ENCODE measurements at places on chromosomes 7 and 10.

DNA sequence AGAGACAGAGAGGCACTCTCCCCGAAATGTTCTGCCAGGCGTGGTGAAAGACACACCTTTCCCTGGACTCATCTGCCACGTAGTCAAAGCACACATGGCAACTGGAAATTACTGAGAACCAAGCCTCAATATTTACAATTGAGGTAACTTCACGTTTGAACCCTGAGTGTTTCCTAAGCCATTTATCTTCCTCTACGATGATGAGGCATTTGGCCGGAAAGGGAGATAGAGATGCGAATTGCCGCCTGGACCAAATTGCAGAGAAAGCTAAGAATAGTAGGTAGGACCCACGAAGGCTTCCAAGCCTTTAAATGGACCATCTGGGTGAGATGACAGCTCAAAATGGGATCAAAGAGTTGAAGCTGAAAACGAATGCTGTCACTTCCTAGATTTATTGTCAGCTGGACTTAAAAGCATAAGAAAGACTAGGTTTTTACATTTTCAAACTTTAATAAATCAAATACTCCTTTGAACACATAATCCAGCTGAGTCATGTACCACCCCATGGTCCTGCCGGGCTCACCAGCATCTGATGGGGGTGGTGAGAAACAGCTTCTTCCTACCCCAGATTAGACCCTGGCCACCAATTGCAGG is 135.6 kb upstream of the LYZL2 start:
- DNase-seq, result no peak

DNA sequence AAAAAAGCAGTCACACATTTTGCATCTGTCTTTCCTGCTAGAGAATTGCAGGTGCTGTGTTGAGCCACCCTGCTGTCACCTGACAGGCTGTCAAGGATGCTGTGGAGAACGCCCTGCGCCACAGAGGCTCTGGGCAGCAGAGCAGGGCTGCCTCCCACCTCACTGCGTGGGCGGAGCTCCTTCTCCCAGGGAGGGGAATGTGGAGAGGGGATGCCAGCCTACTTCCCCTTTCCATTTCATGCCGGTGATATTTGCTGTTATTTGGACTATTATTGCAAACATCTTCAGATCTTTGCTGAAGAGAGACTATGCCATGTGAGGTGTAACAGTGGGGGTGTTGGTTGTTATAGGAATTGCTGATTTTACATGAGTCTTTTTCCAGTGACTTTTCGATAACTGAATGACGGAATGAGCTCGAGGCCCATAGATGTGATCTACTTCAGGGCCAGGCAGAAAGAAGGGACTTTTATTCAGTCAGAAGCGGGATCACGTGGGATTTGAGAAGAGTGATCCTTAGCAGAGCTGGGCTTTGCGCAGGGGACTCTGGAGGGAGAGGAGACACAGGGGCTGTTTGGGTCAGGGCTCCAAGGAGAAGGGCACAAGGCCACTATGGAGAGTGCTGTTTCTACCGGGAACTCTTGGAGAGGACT is 13.6 kb upstream of the PRKAG2 start:
- DNase-seq, result no peak

DNA sequence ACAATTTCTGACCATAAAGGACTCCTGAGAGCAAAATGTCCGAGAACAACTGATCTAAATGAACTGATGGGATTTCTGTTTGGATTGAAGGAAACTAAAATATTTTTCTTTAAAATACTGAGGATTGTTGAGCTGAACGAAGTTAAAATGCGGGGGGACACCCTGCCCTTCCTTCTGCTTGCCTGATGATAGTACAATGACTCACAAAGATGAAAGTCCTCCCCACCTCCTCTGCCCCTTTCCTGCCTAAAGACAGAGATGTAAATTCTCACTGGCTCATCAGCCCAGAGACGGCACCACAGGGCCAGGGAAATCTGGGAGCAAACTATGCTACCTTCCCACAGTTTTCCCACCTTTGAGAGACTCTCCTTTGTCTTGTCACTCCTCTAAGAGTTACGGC is 180.6 kb downstream of the PHTF2 start:
- DNase-seq, result no peak

- no peak for DNase-seq
Measured at GRCh38 chr7:159158125-159158887, 13.6 kb upstream of the VIPR2 start.

- no peak for DNase-seq
Measured at GRCh38 chr10:113476191-113476590, 76.7 kb upstream of the HABP2 start.
